Fibroblast of lung (primary cell): ENCODE measurements at places on chromosomes 3 and 15. TPM values are rescaled to one million over a fixed set of nuclear protein-coding genes. Genes with fewer than 3 reads are reported as not detected.

Gene C3orf20
- not detected in 2 replicates for total RNA-seq

Gene PARP15
- 0.26 and 1.2 TPM in 2 replicates for total RNA-seq

Gene P4HTM
- total RNA-seq: 33.4 and 46.7 TPM in 2 replicates

Gene KCNAB1
- total RNA-seq: 0.26 and 0.33 TPM in 2 replicates

Gene GRM2
- total RNA-seq: under 0.01 TPM in 2 replicates

Gene AZI2
- 182 and 183 TPM in 2 replicates for total RNA-seq

Gene LDHAL6B
- total RNA-seq: not detected in 2 replicates

Gene CFAP91
- 0.17 and 0.77 TPM in 2 replicates for total RNA-seq

Gene ARHGAP11A
- total RNA-seq: 13.1 and 21.1 TPM in 2 replicates

Gene TM4SF4
- 0.26 and 1.7 TPM in 2 replicates for total RNA-seq

Gene CKMT1A
- not detected in 2 replicates for total RNA-seq

Gene SKOR1
- total RNA-seq: under 0.01 and 0.17 TPM in 2 replicates

Gene PLSCR2
- 0.17 TPM in 1 of 2 replicates, not detected in the other for total RNA-seq

Gene GABRR3
- total RNA-seq: not detected in 2 replicates

Gene COL8A1
- 24.7 and 85.4 TPM in 2 replicates for total RNA-seq

Gene ADIPOQ
- not detected in 2 replicates for total RNA-seq

Gene LAMB2
- 747 and 1,026 TPM in 2 replicates for total RNA-seq

Gene CD96
- under 0.01 TPM in 1 of 2 replicates, not detected in the other for total RNA-seq

Gene TRH
- not detected in 2 replicates for total RNA-seq

Gene ACSBG1
- total RNA-seq: not detected in 2 replicates

Gene HAUS2
- 19.8 and 25.3 TPM in 2 replicates for total RNA-seq

Gene ABTB1
- total RNA-seq: 8.2 and 15.5 TPM in 2 replicates

Gene UROC1
- not detected in 2 replicates for total RNA-seq

Gene ECE2
- total RNA-seq: not detected in 2 replicates

Gene MESP1
- total RNA-seq: 0.26 and 1.3 TPM in 2 replicates

Gene C3orf22
- total RNA-seq: not detected in 2 replicates

Gene MRAS
- 48.0 and 73.0 TPM in 2 replicates for total RNA-seq

Gene CGNL1
- 4.4 and 6.1 TPM in 2 replicates for total RNA-seq

Gene GOLGA6A
- under 0.01 TPM in 1 of 2 replicates, not detected in the other for total RNA-seq

Gene ACP3
- total RNA-seq: 0.77 and 3.5 TPM in 2 replicates

Gene WNT5A
- 52.6 and 117 TPM in 2 replicates for total RNA-seq

Gene CDC25A
- 1.0 and 1.3 TPM in 2 replicates for total RNA-seq

Gene ACOX2
- 17.7 and 20.5 TPM in 2 replicates for total RNA-seq

Gene GHSR
- total RNA-seq: not detected in 2 replicates

Gene OR5K1
- not detected in 2 replicates for total RNA-seq

Gene SPRED1
- 31.6 and 39.0 TPM in 2 replicates for total RNA-seq

Gene MESP2
- total RNA-seq: 0.77 and 0.99 TPM in 2 replicates

Gene IL5RA
- total RNA-seq: not detected in 2 replicates

Gene C3orf70
- total RNA-seq: 0.26 and 0.33 TPM in 2 replicates

Gene CHDH
- total RNA-seq: 0.77 and 0.83 TPM in 2 replicates

Gene TGM4
- not detected in 2 replicates for total RNA-seq

Gene CCR9
- not detected in 2 replicates for total RNA-seq

Gene FRMD5
- 1.3 and 4.3 TPM in 2 replicates for total RNA-seq

Gene LXN
- total RNA-seq: 168 and 495 TPM in 2 replicates

Gene NRROS
- under 0.01 and 0.33 TPM in 2 replicates for total RNA-seq

Gene BCL2A1
- total RNA-seq: 5.9 and 8.9 TPM in 2 replicates

Gene CLSTN2
- total RNA-seq: under 0.01 TPM in 2 replicates

Gene ZMYND10
- 0.26 and 0.83 TPM in 2 replicates for total RNA-seq

Gene CILP
- total RNA-seq: 0.17 and 0.26 TPM in 2 replicates

Gene UBA7
- 50.1 and 57.1 TPM in 2 replicates for total RNA-seq

Gene KLHL40
- not detected in 2 replicates for total RNA-seq

Gene MON1A
- 11.8 and 12.2 TPM in 2 replicates for total RNA-seq

Gene ITIH1
- not detected in 2 replicates for total RNA-seq
